Psoas muscle (tissue), 8 donors: ENCODE measurements at places on chromosomes 4 and X.

DNA sequence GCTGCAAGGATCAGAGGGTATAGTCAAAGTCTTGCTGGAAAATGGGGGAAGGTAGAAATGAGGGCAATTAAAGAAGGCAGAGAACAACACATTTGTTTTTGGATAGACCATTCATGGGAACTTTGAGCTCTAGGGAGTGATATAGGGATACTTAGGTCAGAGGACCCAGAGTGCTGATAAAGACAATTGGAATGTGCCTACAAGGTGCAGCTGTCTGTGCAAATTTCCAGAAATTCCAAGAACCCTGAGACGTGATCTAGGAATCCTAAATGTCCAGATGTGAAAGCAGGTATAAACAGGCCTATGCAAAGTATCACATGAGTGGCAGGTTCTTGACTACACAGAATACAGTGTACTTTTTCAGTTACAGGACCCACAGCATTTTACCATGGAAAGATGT lies 24.2 kb downstream of the FNIP2 start:
- DNase-seq = no peak

- no peak for DNase-seq
Observed at GRCh38 chr4:80740375-80740774, 290.1 kb upstream of the BMP3 start.

DNA sequence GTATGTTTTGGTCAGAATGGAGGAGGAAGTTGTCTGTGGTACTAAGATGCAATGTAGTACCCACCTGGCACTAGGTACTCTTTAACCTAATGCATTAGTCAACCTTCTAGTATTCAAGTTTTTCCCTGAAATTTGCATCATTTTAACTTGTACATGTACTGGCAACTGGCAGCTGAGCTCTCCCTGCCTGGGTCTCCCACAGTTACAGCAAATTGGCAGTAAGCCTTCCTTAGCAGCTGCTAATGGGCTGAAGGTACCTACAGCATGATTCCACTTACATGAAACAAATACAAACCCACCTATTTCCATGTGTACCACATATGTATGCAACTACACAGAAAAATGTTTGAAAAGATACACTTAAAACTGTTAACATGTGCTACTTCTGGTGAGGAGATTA lies 8.1 kb upstream of the KLHL2 start:
- no peak for DNase-seq

- no peak for DNase-seq
Observed at GRCh38 chr4:154779362-154779947, 1.6 kb upstream of the RBM46 start.

- DNase-seq = no peak
Observed at GRCh38 chr4:37690976-37691375, 4.8 kb upstream of the RELL1 start.

DNA sequence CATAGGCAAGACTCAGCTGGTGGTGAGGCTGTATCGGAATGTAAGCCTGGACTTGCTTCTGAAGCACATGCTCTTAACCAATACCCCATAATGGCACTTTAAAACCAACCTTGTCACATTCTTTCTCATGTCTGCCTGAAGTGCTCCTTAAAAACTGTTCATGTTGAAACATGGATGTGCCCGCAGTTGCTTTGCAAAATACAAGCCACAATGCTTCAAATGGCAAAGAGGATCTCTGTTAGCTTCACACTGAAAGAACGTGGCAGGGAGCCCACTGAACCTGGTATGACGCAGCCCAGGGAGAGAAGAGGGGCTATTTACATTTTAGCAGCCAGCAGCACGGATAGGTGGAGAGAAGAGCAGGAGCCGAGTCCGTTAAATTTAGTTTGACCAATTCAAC lies 29.3 kb downstream of the SOD3 start:
- no peak for DNase-seq

GRCh38 chr4:38600575-38600974 lies 63.4 kb upstream of the KLF3 start:
- DNase-seq = no peak

GRCh38 chrX:25112156-25112555 lies 96.4 kb upstream of the ARX start:
- DNase-seq = no peak

- no peak for DNase-seq
Observed at GRCh38 chr4:113591982-113592381, 169.6 kb downstream of the CAMK2D start.

DNA sequence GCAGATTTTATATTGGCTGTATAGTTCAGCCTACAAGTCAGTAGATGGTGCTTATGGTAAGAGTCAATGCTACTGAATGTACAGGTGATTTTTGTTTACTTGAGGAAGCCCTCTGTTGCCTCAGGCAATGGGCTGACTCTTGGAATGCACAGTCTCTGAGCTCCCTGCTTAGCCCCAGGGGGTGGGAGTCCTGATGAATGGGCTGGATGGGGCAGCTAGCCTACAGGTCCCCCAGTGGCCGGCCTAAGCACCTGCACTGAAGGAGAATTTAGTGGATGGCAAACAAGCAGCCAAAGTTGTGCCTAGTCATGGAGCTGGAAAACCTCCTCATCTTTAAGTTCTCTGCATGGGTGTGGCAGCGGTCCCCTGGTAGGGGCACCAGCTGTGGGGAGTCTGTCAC lies 101.8 kb upstream of the CXorf51B start:
- DNase-seq = no peak

DNA sequence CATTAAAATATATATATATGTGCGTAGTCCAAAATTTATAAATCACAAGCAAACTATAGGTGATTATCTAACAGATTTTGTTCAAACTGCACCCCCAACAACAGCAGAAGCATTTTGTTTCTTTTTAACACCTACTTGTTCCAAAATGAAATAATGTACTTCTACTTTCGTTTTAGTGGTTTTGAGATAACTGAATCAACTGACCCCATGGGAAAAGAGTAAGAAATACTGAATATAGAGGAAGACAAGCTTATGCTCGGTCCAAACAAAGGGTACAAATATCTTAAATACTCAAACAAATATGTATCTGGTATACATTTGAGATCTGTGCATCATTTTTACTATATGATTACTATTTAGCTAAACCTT lies 22.4 kb downstream of the MAP7D3 start:
- DNase-seq = no peak

DNA sequence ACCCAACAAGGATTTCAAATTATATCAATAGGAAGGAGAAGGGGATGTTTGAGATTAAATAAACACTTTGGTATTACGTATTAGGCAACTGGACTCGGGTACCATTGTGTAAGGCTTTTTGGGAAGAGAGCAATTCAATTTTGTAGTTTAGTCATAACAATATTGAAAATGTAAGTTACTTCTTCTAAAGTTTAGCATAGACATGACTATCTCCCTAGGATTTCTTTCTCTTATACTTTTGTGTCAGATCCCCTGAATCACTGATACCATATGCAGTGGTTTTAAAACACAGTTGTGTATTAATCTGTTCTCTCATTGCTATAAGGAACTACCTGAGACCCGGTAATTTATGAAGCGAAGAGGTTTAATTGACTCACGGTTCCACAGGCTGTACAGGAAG lies 123.8 kb upstream of the FAM9C start:
- DNase-seq = no peak

- DNase-seq = no peak
Observed at GRCh38 chrX:46953597-46953996, 41.4 kb downstream of the JADE3 start.

- no peak for DNase-seq
Observed at GRCh38 chrX:10064736-10065135, 92.0 kb upstream of the CLCN4 start.

GRCh38 chrX:10620121-10620699 lies at the start of gene MID1:
MID1 (minus strand) TSS chrX:10620585; CDS start chrX:10567547, 53,038 bp downstream.
- peak; percentile 66 for DNase-seq

DNA sequence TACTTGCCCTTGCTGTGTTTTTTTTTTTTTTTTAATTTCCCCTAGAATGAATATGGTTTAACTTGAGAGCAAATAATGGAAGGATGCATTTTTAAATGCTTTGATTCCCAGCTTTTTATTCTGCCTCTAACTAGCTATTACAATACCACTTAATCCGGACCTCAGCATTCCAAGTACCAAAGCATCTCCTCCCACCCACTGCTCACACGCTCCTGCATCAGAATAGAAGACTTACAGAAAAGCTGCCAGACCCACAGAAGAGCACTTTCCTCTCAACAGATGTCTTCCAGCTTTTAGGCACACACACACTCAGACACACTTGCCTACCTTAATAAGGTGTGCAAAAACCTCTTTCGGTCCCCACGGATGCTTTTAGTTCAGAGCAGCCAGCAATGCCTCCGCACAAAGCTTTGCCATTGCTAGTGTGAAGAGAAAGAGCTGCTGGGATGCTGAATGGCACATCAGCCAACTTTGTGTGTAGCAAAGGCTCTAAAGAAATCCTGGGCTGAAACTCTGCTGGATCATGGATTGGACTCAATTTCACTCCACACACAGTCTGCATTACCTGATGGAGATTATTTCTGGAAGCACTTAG lies 1056.2 kb downstream of the DMD start:
- no peak for DNase-seq

GRCh38 chrX:23885803-23886202 lies 21.9 kb downstream of the APOO start:
- DNase-seq = no peak

GRCh38 chr4:105637408-105638176 lies 70.9 kb downstream of the INTS12 start:
- peak; percentile 58 for DNase-seq
